ENCODE measurements at places on chromosomes 5 and 9.

- no peak for DNase-seq
Measured at GRCh38 chr5:170819824-170820223, 36.3 kb downstream of the GABRP start.

GRCh38 chr9:76725011-76725546 lies 39.2 kb upstream of the PCA3 start:
- DNase-seq, result no peak

DNA sequence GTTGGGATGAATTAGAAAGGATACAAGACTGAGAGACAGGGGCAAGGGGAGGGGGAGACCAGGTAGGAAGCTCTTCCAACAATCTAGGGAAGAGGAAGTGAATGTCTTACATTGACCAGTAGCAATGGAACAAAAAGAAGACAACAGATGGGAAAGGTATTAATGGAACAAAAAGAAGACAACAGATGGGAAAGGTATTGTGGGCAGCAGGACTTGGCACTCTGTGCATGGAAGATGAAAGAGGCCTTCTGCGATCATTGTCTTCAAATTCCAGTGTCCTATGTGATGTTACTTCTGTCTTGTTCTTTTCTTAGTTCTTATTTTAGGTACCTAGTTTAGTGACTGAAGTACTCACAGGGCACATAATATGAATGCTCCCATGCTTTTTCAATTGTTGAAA lies 161.8 kb downstream of the PALM2AKAP2 start:
- no peak for DNase-seq

- peak; percentile 49 for DNase-seq
Measured at GRCh38 chr5:111280282-111280951, 56.2 kb downstream of the CAMK4 start.

DNA sequence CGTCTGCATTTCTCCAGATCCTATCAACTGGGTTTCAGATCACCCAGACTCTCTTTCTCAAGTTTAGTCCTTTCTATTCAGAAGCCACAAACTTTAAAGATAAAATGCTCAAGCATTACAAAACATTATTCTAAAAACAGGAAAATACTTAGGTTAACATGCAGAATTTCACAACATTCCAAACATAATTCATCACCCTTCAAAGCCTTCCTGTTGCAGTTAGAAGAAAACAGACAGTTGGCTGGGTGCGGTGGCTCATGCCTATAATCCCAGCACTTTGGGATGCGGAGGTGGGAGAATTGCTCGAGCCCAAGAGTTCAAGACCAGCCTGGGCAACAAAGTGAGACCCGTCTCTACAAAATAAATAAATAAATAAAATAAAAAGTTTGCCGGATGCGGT lies 7.7 kb upstream of the OCLN start:
- no peak for DNase-seq
